NCI-H1092 (cell line): ENCODE measurements at places on chromosomes 13 and 19.

- no peak for DNase-seq
These were observed at the start of gene PRKCG for GRCh38 chr19:53881482-53882390. TSS of gene PRKCG (plus strand) at chr19:53882197. CDS start at chr19:53882495, 298 bp downstream.

DNA sequence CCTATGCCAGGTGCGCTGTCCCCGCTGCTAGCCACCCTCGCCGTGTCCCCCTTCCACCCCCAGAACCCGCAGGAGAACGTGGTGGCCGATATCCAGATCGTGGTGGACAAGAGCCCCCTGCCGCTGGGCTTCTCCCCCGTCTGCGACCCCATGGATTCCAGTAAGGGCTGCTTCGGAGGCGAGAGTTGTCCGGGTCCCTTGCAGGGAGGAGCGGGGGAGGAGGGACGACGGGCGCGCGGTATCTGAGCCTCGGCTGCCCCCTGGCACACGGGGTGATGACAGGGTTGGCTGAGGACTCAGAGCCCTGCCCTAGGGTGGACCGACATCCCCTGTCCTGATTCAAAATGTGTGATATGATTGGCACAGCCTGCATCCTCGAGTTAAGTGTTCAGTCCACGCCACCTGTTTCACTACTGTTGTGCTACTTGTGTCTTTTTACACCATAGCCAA is 653 bp downstream of the MVB12A start:
- no peak for DNase-seq

DNA sequence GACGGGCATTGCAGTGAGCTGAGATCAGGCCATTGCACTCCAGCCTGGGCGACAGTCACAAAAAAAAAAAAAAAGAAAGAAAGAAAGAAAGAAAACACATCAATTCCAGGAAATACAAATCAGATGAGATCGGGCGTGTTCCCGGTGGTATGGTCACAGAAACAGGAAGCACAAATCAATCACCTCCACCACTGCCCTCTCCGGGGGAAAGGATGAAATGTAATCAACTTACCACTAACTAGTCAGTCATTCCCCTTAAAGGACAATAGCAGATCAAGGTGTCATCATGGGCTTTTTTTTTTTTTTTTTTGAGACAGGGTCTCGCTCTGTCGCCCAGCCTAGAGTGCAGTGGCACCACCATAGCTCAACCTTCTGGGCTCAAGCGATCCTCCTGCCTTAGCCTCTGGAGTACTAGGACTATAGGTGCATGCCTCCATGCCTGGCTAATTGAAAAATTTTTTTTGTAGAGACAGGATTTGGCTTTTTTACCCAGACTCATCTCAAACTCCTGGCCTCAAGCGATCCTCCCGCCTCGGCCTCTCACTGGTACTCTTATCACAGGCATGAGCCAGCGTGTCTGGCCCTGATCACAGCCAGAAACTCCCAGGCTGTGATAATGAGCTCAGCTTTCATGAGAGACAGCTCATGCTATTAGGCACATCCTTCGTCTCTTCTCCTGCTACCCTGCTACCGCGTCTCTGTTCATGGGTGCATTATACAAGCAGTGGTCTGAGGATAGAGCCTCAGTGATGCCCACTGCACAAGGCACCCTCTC is 6.8 kb upstream of the DPRX start:
- DNase-seq = no peak

DNA sequence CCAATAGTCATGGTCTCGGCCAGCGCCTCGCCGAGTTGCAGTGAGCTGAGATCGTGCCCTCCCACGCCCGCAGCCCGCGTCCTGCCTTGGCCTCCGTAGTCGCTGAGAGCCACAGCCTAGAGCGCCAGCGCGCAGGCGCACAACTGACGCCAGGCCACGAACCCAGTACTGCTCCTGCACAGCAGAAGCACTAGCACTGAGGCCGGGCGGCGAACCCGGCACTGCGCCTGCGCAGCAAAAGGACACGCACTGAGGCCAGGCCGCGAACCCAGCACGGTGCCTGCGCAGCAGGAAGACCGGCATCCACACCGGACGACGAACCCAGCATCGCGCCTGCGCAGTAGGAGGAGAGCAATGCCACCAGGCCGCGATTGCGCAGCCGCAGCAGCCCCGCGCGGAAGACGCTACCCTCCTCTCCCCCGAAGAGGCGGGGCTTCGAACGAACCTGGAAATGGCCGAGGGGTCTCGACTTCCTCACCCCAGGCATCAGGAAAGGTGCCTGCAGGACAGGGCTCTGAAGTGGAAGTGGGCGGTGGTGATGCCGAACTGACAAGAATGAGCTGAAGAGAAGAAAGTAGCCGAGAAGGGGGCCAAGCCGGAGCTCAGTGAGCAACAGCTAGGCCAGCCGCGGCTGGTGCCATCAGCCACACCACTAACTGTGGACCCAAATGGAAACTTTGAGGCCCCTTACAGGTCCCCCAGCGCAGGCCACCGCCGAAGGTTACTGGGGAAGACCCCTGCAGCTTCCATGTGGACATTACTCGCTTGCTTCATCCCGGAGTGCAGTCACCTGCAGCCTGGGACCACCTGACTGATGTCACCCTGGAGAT is 7.5 kb downstream of the F10 start:
- DNase-seq = no peak

DNA sequence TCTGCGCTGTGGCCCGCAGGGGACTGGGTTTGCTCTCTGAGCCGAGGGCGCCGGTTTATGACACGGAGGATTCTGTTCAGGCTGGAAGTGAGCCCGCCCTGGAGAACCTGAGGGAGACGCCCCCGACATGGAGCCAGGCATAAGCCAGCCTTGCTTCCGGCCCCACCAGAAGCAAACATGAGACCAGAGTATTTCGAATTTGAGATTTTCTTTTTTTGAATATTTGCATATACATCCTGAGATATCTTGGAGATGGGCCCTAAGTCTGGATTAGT is 72.9 kb downstream of the KDM4B start:
- DNase-seq = no peak

DNA sequence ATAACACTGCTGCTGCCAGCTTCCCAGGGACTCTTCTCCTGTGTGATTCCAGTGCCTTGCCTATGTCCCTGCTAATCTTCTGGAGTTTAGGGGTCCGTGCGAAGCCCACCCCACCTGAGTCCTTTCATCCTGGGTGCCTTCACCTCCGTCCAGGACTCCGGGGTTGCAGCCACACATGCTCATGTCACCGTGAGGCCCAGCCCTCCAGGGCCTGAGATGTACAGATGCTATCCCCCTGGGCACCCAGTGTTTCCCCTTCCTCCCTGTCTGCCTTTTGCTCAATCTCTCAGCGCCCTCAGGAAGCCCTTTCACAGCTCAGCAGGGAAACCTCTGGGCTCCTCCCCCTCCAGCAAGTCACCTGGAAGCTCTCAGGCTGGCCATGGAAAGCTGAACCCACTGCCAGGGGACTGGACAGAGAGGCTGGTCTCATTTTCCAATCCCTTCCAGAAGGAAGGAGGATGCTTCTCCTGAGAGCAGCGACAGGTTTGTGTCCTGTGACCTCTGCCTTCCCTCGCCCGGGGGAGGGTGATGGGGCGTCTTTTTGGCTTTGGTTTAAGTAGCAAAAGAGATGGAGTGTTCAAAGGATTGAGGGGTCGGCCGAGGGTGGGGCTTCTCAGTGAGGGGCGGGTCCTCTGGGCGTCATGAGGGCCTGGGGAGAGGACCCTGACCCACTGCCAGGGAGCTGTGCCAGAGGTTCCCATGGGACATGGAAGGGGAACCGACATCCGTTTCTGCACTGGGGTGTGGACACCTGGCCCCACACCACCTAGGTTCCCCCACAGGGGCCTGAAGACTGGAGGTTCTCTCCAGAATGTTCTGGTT is 30.8 kb upstream of the TFDP1 start:
- no peak for DNase-seq

GRCh38 chr19:43928820-43929219 is 6.3 kb downstream of the ZNF45 start:
- DNase-seq = no peak

GRCh38 chr13:98285852-98286594 is 109.0 kb upstream of the RNF113B start:
- peak; percentile 75 for DNase-seq

- no peak for DNase-seq
These were observed 226.5 kb downstream of the POU4F1 start for GRCh38 chr13:78376822-78377221.

- DNase-seq = no peak
These were observed 112.7 kb downstream of the KDM4B start for GRCh38 chr19:5081443-5082161.

- DNase-seq = no peak
These were observed 6.2 kb downstream of the CARD8 start for GRCh38 chr19:48249502-48250014.

DNA sequence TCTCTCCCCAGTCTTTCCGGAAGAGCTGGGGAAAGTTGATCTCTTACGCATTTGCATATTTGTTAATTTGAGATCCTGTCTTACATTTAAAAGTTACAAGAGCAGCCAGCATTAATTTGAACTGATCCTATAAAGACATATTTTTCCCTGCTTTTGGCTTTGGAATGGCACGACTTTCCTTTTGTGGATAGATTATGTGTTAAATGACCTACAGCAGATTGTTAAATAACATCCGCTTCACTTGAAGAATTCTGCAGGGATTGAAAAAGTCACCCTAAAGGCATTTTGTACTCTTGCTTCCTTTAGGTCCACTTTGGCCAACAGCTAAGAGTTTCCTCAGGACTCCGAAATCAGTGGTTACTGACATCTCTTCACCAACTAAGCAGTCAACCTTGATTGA is 334.0 kb downstream of the TBC1D4 start:
- no peak for DNase-seq

- no peak for DNase-seq
These were observed at the start of gene TGFBR3L for GRCh38 chr19:7914598-7915045. TSS of gene TGFBR3L (plus strand) at chr19:7914830.

DNA sequence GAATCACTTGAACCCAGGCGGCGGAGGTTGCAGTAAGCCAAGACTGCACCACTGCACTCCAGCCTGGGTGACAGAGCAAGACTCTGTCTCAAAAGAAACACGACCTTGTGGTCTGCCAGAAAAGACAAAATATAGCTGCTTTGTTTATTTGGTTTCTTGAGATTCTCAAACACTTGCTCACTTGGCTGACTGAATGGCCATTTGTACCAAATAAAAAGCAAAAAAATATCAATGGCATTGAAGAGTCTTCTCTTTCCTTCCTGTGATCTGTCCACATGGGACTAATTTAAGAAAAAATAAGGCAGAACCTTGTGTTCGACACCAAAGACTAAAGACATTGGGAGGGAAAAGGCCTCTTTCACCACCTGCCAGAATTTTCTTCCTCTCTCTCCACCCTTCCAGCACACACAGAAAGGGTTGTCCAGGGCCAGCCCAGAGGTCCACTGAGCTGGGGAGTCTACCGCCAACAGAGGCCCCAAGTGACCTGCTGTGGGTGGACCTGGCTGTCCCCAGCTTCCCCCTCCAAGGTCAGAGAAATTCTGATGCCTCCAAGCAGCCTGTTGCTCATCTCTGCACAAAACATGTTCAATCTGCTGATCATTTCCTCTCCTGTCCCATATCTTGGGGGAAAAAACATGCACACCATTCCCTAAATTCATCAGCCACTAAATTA is 5.9 kb downstream of the BRME1 start:
- DNase-seq = no peak

- no peak for DNase-seq
These were observed 142.7 kb downstream of the USP12 start for GRCh38 chr13:27028683-27029480.

DNA sequence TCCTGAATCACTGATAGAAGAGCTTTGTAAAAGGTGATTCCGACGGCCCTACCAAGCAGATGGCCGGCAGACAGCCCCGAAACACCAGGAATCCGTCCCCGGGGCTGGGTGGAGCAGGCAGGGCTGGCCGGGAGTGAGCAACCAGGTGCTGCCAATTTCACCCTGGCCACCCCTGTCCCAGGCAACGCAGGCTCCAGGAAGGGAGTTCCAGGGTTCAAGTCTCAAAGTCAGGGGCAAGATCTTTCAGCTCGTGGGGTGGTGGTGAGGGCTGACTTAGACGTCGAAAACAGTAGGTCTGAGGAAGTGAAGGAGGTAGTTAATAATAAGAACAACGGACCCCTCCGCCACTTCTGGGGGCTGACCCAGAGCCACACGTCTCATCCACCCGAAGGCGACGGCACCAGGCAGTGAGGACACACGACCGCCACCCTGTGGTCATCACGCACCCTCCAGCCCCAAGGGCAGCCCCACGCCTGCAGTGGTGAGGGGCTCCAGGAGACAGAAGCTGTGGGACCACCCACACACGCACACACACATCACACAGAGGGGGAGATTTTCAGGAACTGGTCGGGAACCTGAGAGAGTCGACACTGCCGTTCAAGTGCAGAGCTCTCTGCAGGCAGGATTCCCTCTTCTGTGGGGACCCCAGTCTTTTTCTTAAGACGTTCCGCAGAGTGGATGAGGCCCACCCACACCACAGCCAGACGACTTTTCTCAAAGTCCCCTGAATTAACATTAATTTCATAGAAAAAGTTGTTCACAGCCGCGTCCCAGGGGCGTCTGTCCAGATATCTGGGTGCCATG is 67.2 kb downstream of the SPACA7 start:
- DNase-seq = peak; percentile 57
